Activated T-cell treated with anti-CD3 and anti-CD28 coated beads, Interleukin-2, amount 50 U/mL, for 24 hours (primary cell): ENCODE measurements at places on chromosomes 4 and X.

GRCh38 chrX:19372547-19373331 lies 29.0 kb downstream of the PDHA1 start:
- no peak for DNase-seq

- no peak for DNase-seq
These were observed 117.7 kb downstream of the RELL1 start for GRCh38 chr4:37568489-37568888.

DNA sequence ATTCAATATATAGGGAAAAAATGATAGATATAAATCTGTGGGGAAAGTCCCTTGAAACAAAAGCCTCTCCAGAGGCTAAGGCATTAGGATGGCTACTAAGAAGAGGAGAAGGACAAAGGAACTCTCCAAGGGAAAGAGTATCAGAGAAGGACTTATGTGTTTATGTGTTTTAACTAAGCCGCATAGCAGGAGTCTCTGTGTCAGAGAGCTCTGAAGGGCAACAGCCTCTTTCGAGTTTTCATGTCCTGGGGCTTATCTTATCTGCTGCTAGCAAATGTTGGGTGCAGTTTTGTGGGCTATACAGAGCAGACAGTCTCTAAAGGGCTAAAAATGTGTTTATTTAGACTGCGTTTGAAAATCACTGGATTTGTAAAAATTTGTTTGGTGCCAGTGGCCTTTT lies 1145.6 kb upstream of the DIAPH2 start:
- no peak for DNase-seq

GRCh38 chrX:149363965-149364364 lies 141.1 kb downstream of the IDS start:
- DNase-seq = no peak

DNA sequence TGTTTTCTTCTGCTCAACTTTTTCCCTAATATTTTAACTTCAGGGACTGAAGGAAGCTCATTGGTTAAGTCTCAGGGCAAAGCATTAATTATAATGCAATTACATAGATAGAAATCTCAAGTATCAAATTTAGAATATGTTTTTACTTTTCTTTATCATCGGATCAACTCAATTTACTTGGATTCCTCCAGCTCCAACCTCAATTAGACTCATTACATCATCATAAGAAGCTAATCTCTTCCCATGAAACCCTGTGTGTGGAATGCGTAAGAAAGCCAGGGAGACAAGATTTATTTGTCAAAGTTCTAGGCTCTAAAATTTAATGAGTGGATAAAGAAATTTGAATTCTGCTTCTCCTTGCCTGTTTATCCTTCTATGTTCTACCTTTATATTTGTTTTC lies 918.4 kb downstream of the ADGRL3 start:
- no peak for DNase-seq

- no peak for DNase-seq
These were observed 114.5 kb upstream of the FAM9C start for GRCh38 chrX:13158911-13159310.

DNA sequence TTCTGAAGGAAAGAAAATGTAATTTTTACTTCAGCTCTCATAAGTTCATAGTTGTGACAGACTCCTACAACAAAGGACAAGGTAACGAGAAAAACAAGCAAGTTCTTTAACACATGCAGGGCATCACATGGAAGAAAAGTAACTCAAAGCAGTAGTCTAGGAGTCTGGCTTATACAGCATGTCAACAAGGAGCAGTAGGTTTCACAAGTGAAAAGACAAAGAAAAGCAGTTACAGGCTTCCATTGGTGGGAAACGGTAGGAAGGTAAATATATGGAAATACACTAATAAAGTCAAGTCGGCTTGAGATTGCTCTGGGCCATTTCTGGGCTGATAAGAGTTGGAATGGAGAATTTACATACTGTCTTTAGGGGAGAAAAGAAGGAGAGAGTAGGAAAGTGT lies 228.4 kb upstream of the ZFP42 start:
- DNase-seq = no peak

DNA sequence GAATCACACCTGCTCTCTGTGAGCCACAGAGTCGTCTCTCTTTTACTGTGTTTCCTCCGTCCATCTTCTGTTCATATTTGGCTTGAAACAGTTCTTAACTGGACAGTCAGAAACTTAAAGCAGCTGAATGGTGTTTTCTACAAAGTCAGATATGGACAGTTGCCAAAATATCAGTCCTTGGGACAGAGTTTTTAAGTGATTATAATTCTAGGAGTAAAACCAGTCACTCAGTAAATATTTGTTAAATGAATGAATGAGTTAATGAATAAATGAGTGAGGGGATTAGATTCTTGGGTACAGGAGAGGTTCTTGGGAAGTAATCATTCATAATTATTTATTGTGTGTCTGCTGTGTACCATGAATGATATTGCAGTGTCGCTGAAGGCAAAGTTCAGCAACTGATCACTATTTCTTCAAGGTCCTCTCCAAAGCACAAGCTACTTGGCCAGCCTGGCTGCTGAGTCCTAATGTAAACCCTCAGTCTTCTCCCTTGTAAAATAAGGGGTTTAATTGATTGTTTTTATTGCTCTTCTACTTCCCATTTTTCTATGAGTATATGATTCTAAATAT lies 5.5 kb upstream of the SCRG1 start:
- no peak for DNase-seq

GRCh38 chr4:38603652-38604051 lies 60.3 kb upstream of the KLF3 start:
- no peak for DNase-seq

DNA sequence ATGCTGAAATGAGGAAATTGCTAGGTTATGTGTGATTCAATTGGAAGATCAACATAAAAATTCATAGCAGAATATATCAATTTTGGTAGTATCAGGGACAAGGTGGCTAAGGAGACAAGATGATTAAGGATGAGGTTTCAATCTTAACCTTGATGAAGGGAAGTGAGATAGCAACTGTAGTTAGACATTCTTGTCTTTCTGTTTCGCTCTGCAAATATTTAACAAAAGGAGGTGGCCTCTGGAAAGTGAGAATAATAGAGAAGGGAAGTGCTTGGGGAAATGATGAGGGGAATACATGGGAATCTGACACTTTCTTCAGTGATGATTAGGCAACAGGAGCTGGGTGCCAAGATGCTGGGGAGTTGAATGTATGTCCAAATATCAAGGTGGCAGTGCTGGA lies 337.1 kb upstream of the PUDP start:
- DNase-seq = no peak

DNA sequence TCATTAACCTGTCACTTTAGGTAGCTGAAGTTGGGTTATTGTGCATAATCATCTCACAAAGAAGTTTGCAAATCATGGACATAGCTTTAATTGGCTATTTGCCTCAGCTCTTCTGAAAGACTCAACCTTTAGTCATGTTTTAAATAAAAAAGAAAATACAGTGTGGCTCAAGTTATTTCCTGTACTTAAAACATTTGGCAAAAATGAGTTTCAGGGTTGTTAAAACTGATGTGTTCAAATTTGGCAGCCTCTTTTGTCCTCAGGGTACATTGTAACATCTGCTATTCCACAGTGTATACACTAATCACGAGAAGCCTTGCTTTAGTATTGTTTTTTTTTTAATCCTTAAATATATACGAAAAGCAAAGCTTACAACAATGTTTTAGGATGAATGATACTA lies 31.5 kb upstream of the HPGD start:
- no peak for DNase-seq

DNA sequence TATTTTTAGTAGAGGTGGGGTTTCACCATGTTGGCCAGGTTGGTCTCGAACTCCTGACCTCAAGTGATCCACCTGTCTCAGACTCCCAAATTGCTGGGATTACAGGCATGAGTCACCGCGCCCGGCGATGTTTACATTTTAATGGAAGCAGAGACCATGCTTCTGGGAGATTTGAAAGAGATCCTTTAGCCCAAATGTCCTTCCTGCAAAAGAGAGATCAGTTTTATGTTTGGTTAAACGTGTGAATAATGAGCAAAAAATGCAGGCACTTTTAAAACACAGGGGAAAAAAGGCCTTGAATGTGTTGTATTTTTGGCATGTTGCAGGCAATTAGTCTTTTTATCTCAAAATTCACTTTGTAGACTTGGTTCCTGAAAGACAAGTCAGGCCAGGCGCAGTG lies 95.8 kb upstream of the ELOVL6 start:
- DNase-seq = no peak

GRCh38 chr4:166458756-166459155 lies 585.7 kb downstream of the TLL1 start:
- no peak for DNase-seq

- no peak for DNase-seq
These were observed 33.6 kb upstream of the CFAP299 start for GRCh38 chr4:80301884-80302283.

- no peak for DNase-seq
These were observed 3.1 kb upstream of the HS6ST2 start for GRCh38 chrX:132961511-132961910.

- no peak for DNase-seq
These were observed 841.1 kb downstream of the CENPC start for GRCh38 chr4:66704243-66704642.

DNA sequence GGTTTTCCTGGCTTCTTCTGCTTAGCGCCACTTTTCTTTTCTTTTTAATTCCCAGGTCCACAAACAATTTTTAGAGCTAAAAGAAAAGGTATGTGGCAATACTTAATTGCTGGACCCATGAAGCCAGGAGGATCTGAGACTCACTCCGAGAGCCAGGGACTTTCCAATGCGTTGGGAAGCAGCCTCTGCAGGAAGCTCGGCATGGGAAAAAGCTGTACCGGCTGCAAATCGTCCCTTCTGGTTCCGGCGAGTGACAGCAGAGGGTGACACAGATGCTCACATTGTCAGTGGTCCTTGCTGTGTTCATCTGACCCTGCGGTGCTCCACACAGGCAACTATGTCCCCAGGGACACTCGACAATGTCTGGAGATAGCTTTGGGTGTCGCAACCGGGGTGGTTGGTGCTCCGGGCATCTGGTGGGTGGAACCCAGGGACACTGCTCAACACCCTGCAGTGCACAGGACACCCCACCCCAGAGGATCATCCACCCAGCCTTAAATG lies 164.0 kb downstream of the PRKX start:
- no peak for DNase-seq

DNA sequence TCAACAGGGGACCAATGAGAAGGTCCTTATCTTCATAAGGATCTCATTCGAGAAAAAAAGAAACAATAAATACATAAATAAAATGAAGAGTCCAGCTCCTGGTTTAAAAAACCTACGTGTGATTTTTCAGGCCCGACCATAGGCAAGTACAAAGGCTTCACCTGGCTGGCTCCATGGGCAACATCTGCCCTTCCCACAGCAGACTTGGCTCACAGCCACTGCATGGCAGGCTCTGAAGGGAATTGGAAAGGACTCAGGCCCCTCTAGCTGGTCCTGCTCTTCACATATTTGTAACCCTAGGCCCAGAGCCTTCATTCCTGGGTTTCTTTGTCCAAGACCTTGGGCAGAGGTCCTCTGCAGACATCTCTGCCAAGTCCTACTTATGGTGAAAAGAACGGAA lies 228.1 kb downstream of the QDPR start:
- no peak for DNase-seq

- peak; percentile 31 for DNase-seq
These were observed 2.1 kb upstream of the PCDH7 start for GRCh38 chr4:30718021-30718542.

GRCh38 chrX:71997320-71997719 lies 86.7 kb downstream of the NHSL2 start:
- DNase-seq = no peak

DNA sequence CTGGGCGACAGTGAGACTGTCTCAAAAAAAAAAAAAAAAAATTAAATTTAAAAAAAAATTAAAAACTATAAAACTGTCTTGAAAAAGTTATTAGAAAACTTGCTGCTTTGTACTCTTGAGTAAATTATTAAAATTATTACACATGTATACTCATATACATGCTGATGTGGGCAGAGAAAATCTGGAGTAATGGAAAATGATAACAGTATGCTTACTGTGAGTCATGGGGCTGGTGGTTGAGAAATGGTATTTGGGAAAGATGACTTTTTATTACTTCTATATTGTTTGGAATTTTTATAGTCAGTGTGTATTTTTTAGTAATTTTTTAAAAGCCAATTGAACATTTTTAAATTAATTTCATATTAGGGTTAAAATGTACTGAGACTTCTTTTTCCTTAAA lies 7.5 kb downstream of the YY2 start:
- DNase-seq = no peak

GRCh38 chr4:87511500-87511899 lies 17.7 kb downstream of the SPARCL1 start:
- DNase-seq = no peak

GRCh38 chr4:184821242-184821641 lies 4.5 kb downstream of the ACSL1 start:
- DNase-seq = no peak

- DNase-seq = no peak
These were observed 13.8 kb downstream of the FHDC1 start for GRCh38 chr4:152949930-152950329.

- no peak for DNase-seq
These were observed 48.8 kb upstream of the SHOX start for GRCh38 chrX:581720-582298.

DNA sequence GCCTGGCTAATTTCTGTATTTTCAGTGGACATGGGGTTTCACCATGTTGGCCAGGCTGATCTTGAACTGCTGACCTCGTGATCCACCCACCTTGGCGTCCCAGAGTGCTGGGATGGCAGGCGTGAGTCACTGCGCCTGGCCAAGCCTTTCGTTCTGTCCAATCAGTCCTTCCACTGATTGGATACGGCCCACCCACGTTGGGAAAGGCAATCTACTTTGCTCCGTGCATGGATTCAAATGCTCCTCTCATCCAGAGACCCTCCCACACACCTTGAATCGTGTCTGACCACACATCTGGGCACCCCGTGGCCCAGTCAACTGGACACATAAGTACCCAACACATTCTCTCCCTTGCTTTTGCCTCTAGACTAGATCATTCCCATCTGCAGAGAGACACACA lies 74.9 kb downstream of the CRLF2 start:
- DNase-seq = no peak

GRCh38 chrX:131746491-131746968 lies 202.7 kb downstream of the OR13H1 start:
- peak; percentile 86 for DNase-seq

DNA sequence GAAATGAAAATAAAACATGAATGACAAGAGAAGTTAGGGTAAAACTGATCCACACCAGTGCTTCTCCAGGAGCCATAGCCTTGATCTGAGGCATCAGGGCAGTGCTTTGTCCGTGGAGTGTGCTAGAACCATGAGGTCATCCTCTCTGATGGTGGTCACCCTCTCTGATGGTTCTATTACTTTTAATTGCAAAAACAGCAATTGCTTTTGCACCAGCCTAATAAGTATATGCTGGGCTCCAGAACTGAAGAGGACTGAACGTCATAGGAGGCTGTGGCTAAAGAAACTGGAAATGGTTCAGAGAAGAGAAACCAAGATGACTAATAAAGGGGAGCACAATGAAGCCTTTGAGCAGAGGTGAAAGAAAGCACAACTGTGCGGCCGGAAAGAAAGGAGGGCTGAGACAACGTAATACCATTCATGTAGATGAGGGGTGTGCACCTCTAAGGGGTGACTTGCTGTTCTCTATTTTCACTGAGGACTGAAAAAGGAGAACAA lies 17.0 kb upstream of the TMEM154 start:
- DNase-seq = peak; percentile 50
